ENCODE measurements at places on chromosomes 3 and 15.
A peak's percentile ranks its signal among the peaks of the same experiment; 100 is the strongest.

- no peak for DNase-seq
Observed at GRCh38 chr3:116288485-116288884, 156.8 kb downstream of the LSAMP start.

DNA sequence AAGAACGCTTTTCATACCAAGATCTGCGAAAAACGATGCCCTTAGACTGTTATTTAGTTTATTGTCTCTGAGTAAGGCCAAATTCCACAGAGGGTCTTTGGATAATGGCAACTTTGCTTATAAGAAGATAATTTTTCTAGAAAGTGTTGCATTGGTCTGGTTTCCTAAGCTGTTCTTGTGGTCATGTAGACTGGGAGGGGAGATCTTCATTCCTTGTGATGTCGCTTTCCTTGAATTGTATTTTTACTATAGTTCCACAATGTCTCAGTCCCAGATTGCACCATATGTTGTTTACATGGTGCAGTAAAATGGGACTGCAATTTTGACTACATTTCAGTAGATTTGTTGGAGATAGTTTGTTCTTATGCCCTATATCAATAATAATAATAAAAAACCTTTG, 28.8 kb upstream of the ST3GAL6 start:
- peak; percentile 33 for DNase-seq

DNA sequence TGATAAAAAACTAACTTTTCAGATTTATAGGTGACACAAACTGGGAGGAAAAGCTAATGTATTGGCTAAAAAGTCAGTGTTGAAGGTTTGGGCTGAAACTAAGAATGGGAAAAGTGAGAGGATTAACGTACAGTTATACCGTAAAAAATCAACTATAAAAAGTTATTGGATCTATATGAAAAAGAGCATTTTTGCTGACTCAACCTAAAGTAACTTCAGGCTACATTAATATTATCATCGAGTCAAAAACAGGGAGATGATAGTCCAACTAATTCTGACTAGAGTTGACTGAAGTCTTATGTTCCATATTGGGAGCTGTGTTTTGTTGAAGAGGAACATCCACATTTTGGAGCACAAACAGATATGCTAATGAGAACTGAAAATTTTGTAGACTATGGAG, 19.9 kb downstream of the ZNF654 start:
- DNase-seq = no peak

GRCh38 chr3:13195374-13195773, 122.1 kb upstream of the IQSEC1 start:
- DNase-seq = no peak

- DNase-seq = no peak
Observed at GRCh38 chr3:134013280-134013679, 16.4 kb downstream of the SLCO2A1 start.

DNA sequence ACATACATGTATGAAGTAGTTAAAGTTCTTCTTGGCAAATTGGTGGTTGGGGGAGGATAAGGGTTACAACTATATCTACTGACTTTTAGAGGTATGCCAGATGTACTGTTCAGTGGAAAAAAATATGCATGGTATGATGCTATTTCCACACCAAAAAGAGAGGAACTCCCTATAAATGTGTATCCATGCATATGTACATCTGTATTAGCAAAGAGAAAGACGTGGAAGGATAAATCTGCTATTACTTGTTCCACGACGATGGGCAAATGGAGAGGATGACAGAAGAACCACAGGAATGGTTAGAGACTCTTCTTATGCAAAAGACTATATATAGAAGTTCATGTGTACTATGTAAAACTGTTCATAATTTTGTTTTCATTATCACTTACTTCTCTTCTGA, 197.6 kb downstream of the RORA start:
- no peak for DNase-seq

Data from SK-N-DZ (cell line).